Fibroblast of skin of scalp (primary cell): ENCODE measurements at places on chromosomes 6 and 20.
A peak's percentile ranks its signal among the peaks of the same experiment; 100 is the strongest.

GRCh38 chr6:13241364-13241763, 87.0 kb downstream of the TBC1D7 start:
- no peak for DNase-seq

GRCh38 chr6:69584536-69584912, 212.3 kb downstream of the LMBRD1 start:
- peak; percentile 48 for DNase-seq

DNA sequence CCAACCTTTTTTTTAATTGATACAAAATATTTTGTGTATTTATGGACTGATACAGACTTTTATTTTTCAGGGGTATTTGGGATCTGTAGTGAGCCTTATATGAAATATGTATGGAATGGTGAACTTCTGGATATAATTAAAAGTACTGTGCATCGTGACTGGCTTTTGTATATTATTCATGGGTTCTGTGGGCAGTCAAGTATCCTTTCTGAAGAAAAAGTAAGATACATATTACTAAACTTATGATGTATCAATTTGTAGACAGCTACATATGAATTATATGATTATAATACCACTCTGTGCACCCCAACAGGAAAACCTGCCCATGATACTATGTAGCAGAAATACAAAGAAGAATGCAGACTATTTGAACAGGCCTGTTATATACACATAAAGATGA, 47.2 kb downstream of the FIG4 start:
- peak; percentile 68 for DNase-seq

GRCh38 chr6:151351146-151351700, 40.1 kb downstream of the ZBTB2 start:
- no peak for DNase-seq

- DNase-seq, result no peak
Observed at GRCh38 chr20:39882806-39883205, 806.2 kb downstream of the MAFB start.

GRCh38 chr6:35402136-35402855, 49.8 kb upstream of the FANCE start:
- DNase-seq, result no peak

DNA sequence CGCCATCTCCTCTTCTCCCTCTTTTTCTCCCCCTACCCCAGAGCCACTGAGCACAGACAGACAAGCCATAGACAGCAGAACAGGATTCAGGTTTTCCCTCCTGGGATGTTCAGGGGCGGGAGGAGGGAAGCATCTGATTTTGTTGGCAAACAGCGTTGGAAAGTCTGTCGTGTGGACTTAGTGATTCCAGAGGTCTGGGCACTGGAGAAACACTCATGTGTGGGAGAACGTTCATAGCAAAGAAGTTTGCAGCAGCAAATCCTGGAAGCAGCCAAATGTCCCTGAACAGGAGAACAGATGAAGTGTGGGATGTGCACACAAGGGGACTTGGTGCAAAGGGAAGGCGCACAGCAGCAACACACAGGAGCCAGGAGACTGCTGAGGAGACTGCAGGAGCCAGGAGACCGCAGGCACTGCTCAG, 264.1 kb upstream of the CDYL start:
- DNase-seq, result no peak

- DNase-seq, result no peak
Observed at GRCh38 chr6:45732731-45733130, 282.9 kb downstream of the CLIC5 start.

DNA sequence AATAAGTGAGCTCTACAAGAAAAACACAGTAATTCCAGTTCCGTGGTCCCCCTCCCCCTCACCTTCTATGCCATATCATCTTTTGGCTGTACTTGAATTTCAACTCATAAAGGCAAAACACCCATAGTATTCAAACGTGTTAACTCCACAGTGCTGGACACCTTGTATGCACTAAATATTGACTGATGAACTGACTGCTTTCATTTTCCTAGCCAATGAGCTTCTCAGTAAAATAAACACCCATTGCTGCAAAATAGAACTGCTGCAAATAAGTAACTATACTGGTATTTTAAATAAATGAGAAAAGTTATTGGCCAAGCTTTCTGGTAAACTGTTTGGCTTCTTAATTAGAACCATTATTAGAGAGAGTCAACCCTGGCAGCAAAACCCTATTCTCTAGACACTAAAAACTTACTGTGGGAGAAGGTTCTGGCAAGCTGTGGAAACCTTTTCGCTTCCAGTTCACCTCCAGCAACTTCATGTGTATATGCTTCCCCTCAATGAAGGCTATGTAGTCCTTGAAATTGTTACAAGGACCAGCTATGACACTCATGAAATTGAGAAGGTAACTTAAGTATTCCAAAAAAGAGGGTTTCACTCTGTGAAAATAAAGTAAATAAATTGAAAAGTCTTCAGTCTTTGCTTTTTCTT, 86.0 kb downstream of the MBOAT1 start:
- no peak for DNase-seq

DNA sequence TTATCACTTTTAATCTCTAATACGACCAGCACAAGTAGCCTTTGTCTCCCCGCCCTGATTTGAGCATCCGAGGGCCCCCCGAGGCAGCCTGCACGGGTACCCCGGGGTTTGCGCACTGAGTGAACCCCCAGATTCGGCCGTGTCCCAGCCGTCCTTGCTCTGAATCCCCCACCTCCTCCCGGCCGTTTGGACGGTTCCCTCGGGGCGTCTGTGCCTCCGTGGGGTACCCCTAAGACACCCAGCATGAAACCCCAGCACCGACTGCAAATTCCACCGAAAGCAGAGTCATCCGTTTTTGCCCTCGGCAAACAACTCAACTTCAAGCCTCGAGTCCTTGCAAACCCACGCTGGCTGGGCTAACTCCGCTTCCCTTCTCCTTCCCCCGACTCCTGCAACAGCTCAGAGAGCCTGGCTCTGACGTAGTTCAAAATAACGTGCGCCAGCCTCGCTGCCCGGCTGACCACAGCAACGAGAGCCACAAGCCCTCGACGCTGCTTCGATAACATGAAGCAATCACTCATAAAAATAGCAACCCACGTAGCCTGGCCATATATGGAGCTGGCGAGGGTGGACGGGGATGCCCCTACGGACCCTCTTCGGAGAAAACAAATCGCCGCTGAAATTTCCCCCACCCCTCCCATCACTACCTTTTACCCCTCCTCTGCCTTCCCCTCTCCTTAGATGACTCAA, 764 bp upstream of the SNAP25 start:
- peak; percentile 65 for DNase-seq
